ENCODE measurements at places on chromosomes 5 and 9.

- DNase-seq: no peak
Measured at GRCh38 chr5:39076757-39077728, 2.8 kb upstream of the RICTOR start.

- no peak for DNase-seq
Measured at GRCh38 chr9:16100537-16101091, 547.8 kb downstream of the CCDC171 start.

- no peak for DNase-seq
Measured at GRCh38 chr9:111276431-111277128, 53.4 kb downstream of the OR2K2 start.

- no peak for DNase-seq
Measured at GRCh38 chr5:143693651-143694252, 118.2 kb upstream of the HMHB1 start.

GRCh38 chr9:89461265-89461664 is 36.6 kb downstream of the SEMA4D start:
- DNase-seq: no peak

DNA sequence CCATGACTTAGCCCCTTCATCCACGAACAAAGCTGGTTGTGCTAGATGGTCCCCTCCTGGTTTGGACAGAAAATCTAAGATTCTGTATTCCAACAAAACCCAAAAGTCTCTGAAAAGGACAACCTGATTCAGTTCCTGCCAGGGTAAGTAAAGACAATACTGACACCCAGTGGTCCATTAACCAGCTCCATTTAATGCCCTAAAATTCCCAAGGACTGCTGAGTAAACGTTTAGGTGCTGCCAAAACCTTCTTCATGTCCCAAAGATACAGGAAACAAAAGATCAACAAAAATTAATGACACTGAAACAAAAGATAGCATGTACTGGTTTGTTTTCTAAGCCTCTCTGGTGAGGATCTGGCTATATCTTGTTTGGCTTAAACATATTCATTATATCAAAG is 25.3 kb upstream of the PPP1R2B start:
- DNase-seq: no peak

DNA sequence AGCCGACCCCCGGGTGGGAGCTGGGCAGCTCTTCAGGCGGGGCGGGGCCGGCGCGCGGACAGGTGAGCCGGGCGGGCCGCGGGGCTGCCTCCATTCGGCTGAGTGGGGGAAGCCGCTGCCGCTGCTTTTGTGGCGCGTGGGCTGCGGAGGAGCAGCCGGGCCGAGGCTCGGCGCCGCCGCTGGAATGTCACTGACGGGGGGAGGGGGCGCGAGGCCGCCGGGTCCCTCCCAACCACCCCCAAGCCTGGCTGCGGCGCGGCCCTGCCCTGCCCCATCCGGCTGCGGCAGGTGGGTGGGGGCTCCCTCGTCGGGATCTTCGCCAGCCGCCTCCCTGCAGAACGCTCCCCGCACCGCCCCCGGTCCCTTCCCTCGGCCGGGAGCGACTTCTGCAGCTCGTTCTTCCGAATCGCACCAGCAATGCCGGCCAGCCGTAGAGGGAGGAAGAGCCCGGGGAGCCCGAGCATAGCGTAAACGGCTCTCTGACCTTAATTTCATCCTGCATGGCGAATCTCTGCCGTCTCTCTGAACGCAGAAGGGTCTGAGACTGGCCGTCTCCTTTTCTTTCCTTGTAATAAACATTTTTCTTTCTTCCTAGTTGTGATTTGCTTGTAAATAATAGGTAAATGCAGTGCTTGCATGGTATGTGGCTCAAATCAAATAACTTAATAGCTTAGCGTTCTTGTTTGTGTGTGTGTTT is 505 bp downstream of the SPTAN1 start:
- no peak for DNase-seq

DNA sequence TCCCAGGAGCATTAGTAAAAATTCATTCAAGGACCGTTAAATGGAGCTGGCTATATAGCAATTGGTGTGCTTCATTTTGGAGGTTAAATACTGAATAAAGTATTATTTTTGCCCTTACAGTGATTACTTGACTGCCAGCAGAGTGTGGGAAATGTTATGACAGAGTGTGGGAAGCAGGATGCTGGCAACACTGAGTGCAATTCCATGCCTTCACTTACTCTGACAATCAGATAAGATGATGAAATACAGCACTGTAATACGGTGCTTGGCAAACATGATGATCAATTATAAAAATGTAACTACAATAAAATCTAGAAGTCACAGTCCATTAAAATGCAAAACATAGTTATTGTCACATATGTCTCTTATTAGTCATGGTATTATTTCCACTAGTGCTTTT is 651.3 kb downstream of the PTPRD start:
- no peak for DNase-seq

DNA sequence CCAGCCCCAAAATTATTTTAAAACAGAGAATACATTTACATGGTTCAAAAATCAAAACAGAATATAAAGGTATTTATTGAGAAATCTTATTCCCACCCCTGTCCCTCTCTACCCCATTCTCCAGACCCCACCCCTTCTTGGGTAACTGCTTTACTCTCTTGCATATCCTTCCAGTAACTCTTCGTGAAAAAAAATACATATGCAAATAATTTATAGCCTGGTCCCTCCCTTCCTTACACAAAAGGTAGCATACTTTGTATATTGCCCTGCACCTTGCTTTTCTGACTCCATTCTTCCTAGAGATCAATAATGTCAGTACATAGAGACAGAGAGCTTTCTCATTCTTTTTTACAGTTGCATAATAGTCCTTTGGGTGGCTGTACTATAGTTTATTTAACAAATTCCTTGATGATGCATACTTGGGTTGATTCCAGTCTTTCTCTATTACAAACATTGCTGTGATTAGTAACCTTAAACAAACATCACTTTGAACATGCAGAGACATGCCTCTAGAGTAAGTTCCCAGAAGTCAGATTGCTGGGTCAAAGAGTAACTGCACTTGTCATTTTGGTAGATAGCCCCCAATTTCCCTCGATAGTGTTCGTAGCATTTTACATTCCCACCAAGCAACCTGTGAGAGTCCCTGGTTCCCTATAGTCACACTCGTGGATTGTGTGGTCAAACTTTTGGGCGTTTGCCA is 47.9 kb downstream of the STOM start:
- no peak for DNase-seq

DNA sequence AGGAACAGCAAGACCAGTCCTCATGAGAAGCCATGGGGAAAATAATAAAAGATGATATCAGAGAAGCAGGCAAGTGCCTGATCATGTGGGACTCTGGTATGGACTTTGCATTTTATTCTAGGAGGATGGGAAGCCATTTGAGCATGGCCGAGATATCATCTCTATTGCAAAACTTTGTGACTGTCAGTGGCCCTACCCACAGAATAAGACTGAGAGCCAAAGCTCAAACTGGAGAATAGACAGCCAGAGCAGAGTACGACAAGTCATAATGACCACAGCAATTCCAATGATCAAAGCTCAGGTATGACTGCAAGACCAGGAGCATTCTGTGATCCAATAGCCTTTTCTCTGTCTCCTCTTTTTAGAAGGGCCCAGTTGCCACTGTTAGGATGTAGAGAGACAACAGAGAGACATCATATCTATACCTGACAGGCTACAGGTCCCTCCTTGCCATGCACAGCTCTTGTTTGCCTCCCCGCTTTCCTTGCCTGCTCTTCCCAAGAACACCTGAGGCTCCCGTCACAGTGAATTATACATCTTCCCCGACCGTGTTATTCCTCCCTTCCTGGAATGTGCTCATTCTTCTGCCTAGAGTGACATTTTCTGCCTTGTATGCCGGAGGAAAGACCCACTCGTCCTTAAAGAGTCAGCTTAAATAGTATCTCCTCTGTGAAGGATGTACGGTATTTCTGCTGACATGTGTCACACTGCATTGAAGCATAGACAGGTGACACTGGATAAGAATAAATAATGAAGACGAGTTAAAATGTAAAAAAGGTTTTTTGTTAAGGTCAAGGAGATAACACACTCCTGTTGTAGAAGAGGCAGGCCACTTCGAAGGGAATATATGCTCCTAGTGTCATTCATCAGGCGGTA is 248.7 kb upstream of the MAP3K1 start:
- DNase-seq: no peak

DNA sequence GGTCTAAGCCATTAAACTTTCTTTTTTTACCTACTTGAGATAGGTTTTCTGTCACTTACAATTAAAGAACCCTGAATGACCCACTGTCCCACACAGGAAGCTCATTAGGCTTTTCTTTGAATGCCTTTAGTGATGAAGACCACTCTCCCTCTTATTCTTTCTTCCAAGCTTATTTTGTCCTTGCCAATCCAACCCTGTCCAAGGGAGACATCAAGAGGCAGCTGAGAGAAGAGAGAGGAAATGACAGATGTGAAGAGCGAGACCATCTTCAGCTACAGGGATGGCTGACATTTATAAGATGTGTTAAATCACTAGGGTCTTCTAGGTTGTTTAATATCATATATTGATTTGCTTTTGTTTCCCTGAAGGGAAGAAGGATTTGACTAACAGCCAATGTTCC is 133.5 kb downstream of the FAM114A2 start:
- DNase-seq: no peak

DNA sequence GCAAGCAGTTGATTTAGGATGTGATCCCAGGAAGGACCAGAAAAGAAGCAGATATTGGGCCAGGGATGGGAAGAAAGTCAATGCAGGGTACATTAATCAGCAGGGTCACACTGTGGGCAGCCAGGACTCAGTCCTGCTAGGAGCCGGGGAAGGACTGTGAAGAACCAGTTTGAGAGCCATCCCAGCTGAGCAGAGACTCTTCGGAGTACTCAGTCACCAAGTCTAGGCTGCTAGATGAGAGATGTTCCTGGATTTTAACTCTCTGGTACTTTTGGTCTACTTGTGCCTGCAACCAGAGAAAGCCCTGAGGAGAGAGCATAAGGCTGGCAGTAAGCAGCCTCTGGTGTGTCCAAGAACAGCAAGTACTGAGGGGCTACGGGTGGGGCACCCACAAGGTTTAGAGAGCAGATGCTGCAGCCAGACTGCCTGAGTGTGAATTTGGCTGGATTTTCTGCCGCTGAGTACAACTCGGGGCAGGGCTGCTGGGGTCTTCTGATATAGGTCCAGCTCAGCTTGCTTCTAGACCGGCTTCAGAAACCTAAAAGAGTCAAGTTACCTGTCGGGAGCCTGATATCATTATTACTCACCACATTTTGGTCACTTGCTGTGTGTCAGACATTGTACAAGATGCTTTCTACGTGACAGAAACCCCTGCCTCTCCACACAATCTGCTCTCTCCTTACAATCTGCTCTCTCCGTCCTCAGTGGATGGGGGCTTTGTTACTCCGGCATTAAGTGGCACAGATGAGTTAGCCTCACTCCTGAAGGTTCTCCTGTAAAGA is 250.2 kb upstream of the GAS1 start:
- no peak for DNase-seq

DNA sequence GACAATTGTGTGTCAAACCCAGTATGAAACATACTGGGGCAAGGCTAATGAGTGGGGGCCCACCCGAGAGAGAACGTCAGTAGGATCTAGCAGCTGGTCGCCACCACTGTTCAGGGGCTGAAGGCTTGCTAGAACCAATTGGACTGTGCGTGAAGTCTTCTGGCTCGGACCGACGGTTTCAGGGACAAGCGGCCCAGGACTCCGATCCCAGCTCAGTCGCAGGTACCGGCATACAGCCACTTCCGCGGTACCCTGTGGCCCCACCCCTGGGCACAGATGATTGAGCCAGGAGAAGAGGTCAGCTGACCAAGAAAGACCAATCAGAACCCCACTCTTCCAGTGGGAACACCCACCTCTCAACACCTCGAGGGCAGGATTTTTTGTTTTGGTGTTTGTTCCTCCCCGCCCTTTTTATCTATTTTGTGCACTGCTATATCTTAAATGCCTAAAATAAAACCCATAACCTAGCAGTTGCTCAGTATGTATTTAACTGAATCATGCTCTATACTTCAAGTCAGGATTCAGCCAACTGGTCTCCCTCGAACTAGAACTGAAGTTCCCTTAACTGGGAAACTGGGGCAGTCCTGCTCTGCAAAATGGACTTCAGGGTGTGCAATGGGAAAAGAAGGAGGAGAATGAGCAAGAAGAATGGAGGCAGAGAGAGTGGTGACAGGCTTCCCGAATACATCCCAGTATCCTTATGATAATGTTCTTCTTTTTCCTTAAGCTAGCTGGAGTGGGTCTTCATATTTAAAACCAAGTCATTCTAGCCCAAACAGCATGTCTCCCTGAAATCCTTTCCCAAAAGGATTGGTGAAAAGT is 21.1 kb upstream of the CPEB4 start:
- DNase-seq: no peak

GRCh38 chr9:73118286-73118685 is 33.4 kb upstream of the ANXA1 start:
- DNase-seq: no peak

GRCh38 chr5:132459031-132459982 is 31.3 kb downstream of the IRF1 start:
- DNase-seq: no peak

DNA sequence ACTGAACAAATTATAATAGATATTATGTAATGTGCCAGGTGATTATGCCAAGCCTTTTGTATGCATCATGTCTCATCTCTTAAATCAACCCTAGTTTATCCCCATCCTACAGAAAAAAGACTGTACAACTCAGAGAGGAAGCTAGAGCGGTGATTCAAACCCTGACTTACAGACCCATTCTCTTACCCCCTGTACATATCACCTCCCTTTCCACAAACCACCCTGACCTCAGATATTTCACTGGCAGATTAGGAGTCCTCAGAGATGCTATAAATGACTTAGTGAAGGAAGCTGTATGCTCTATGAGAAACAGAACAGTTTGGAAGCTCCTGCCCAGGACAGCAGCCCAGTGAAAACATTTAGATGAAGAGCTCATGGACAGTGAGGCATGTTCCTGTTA is 79.1 kb upstream of the RARS1 start:
- DNase-seq: no peak

DNA sequence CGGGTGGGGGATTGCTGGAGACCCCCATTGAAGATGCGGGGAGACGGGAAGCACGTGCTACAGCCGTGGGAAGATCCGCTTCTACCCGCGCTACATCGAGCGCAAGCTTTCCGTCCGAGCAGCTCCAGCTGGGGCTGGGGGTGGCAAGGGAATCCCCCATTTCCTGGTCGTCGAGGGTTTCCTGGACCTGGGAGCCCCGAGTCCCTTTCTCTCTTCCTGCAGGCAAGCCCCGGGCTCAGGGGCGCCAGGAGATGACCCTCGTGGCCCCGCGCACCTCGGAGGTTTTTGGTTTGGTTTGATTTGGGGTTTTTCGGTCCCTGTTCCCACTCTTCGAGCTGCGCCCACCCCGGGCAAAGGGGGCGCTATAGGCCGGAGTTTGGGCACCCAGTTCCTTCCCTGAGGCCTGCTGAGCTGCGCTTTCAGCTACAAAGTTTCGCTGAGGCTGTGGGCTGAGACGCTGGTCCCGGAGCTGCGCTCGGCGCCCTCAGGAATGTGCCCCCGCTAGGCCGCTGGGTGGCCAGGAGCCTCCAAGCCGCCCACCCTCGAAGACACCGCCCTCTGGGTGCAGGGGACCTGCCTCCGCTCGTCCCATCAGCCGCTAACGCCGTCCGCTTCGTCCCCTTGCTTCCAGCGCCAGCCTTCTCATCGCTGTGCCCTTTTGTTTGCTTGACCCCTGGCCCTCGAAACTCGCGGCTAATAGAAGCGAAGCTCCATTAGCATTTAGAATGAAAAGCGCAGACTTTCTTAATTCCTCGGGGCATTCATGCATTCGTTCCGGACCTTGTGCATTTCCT is 2.9 kb downstream of the NR4A3 start:
- DNase-seq: peak; percentile 67

- no peak for DNase-seq
Measured at GRCh38 chr9:118686959-118687358, 682.3 kb downstream of the BRINP1 start.
